ENCODE measurements at places on chromosomes 7 and 10. TPM values are rescaled to one million over a fixed set of nuclear protein-coding genes. Genes with fewer than 3 reads are reported as not detected.

- no peak for DNase-seq
- no peaks in the 10 kb centered on the region for H3K36me3 ChIP-seq
- no peak overlapping the region for H3K4me3 ChIP-seq
- no peaks in the 10 kb centered on the region for H3K4me1 ChIP-seq
Measured at GRCh38 chr10:11754620-11755019, 12.4 kb downstream of the ECHDC3 start.

DNA sequence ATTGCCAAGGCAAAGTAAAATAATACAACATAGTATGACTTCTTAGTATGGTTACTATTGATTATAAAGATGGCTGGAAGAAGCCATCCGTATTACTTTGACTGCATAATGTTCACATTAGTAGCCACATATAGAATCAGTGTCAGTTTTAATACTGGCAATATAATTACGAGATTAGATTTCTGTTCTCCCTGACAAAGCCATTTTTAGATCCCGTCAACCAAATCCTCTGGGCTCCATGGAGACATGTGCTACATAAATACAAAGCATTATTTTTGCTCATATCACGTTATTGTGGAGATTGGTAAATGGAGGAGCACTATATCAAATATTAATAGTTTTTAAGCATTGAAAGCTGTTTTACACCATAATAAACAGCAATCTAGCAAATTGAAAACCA is 124.0 kb downstream of the MAGI2 start:
- no peaks in the 10 kb centered on the region for H3K27me3 ChIP-seq
- H3K36me3 ChIP-seq: no peaks in the 10 kb centered on the region
- no peak overlapping the region for H3K4me3 ChIP-seq
- DNase-seq: no peak
- no peaks in the 10 kb centered on the region for H3K4me1 ChIP-seq

The ATG9B gene
- total RNA-seq: 0.98 TPM

The JAZF1 gene
- total RNA-seq: 8.8 TPM

GRCh38 chr7:157430721-157431120 is 93.9 kb downstream of the DNAJB6 start:
- no peak overlapping the region for H3K27ac ChIP-seq
- H3K27me3 ChIP-seq: no peaks in the 10 kb centered on the region
- H3K4me3 ChIP-seq: no peak overlapping the region
- no peaks in the 10 kb centered on the region for H3K4me1 ChIP-seq
- H3K36me3 ChIP-seq: no peaks in the 10 kb centered on the region

DNA sequence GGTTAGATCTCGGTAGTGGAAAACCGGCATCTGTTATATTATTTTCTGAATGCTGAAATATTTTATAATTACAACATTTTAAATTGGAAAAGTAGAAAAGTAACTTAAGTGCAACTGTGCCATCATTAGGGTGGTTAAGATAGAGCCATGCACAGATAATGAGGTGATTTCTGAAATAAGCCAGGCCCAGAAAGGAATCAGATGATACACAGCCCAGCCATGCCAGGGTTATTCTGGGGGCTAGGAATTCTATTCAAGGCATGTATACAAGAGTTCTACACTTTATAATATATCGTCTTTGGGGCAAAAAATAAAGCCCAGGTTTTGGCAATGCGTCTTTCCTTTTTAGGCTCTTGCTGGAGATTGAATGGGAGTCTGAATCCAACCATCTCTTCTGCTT is 128.7 kb downstream of the ITGB8 start:
- no peak overlapping the region for H3K27ac ChIP-seq
- H3K36me3 ChIP-seq: no peaks in the 10 kb centered on the region
- no peak for DNase-seq
- H3K4me1 ChIP-seq: no peaks in the 10 kb centered on the region

GRCh38 chr7:93622036-93623033 is 47.8 kb upstream of the CALCR start:
- no peak for DNase-seq
- no peak overlapping the region for H3K4me3 ChIP-seq
- no peaks in the 10 kb centered on the region for H3K36me3 ChIP-seq

- H3K36me3 ChIP-seq: no peaks in the 10 kb centered on the region
- DNase-seq: no peak
- H3K27me3 ChIP-seq: peaks cover 5% of the 10 kb centered on the region
- no peaks in the 10 kb centered on the region for H3K4me1 ChIP-seq
- no peak overlapping the region for H3K27ac ChIP-seq
Measured at GRCh38 chr10:104483582-104483981, 129.9 kb downstream of the CFAP58 start.

The RASSF4 gene
- 13.9 TPM for total RNA-seq

DNA sequence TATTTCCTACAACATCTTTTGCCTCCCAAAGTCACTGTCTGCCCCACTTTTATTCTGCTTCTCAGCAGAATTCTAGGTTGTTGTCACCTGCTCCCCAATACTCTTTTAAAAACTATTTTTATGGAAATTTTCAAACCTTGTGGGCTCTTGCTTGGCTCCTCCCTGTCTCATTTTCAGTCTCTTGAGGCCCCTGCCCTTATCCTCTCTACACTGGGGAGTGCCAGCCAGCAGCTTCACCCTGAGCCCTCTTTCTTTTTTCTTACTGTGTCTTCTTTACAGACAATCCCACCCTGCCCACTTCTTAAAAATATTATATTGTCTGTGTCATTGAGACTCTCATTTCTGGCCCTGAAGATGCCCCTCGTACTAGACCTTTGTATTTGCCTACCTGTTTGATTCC is 61.7 kb upstream of the TMEM248 start:
- no peaks in the 10 kb centered on the region for H3K27me3 ChIP-seq
- no peak overlapping the region for H3K27ac ChIP-seq
- DNase-seq: no peak
- H3K4me1 ChIP-seq: no peaks in the 10 kb centered on the region
- H3K4me3 ChIP-seq: no peak overlapping the region
- no peaks in the 10 kb centered on the region for H3K36me3 ChIP-seq

The VSTM4 gene
- total RNA-seq: 0.13 TPM

- no peaks in the 10 kb centered on the region for H3K36me3 ChIP-seq
- H3K27ac ChIP-seq: peak overlapping the region; percentile 48
- H3K4me3 ChIP-seq: no peak overlapping the region
- peaks cover 10% of the 10 kb centered on the region for H3K4me1 ChIP-seq
Measured at GRCh38 chr7:114081606-114082425, 163.0 kb upstream of the PPP1R3A start.

DNA sequence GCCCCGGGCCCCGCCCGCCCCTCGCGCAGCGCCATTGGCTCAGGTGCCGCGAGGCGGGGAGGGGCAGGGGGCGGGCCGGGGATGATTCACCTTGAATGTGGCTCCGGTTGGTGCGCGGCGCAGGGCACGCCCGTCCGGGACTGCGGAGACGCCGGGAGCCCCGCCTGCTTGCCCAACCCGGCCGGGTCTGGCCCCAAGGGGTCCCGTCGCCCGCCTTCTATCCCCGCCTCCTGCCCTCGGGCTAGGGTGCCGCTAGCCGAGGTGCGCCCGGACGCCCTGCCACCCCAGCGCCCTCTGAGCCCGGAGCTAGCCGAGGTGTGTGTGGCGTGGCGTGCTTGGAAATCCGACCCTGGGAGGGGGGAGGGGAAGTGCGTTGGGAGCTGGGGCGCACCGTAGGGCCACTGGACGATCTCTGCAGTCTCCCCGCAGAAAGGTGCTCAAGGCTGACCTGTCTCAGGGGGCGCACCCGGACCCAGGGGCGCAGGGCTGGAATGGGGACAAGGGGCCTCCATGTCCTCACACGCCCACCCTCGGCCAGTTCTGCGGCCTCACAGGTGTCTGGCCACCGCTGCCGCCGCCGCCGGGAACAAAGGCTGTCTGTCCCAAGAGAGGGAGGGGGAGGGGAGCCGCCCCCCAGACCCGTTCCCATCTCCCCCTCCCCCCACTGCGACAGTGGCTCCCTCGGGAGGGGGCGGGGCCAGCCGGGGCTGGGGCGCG is 168.9 kb downstream of the NRF1 start:
- peak overlapping the region; percentile 73 for H3K4me3 ChIP-seq
- no peaks in the 10 kb centered on the region for H3K27me3 ChIP-seq
- no peaks in the 10 kb centered on the region for H3K36me3 ChIP-seq
- peak; percentile 38 for DNase-seq

DNA sequence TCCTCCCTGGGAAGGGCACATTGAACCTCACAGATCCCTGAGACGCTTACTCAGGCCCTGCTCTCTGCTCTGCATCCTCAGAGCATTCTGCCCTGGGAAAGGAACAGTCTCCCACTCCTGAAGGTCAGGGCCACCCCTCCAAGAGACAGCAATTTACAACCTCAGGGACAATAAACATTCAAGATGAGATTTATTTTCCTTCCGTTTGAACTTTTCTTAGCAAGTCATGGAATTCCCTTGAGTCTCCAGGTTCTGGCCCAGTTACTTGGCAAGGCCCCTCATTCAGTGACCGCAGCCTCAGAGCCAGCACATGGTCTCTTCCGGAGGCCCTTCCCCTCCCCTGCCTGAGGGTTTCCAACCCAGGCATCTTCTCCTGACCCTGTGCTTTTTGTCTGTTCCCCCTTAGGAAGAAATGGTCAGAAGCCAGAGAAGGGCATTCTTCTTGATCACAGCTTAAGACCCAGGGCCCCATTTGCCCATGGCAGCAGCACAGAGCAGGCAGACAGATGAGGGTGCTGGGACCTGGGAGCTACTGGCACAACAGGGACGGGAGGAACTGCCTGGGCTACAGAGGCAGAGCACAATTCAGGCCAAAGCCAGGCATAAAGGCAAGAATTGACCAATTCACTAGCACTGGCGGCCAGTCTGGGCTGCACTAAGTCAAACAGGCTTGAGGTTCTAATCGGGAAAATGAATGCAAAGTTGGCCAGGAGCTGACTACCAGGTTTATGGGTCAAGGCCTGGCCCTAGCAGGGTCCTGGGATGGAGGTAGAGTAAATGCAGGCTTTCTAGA is 56.7 kb downstream of the VSTM4 start:
- no peak for DNase-seq
- no peaks in the 10 kb centered on the region for H3K36me3 ChIP-seq
- peaks cover 3% of the 10 kb centered on the region for H3K27me3 ChIP-seq
- H3K27ac ChIP-seq: no peak overlapping the region
- no peaks in the 10 kb centered on the region for H3K4me1 ChIP-seq

DNA sequence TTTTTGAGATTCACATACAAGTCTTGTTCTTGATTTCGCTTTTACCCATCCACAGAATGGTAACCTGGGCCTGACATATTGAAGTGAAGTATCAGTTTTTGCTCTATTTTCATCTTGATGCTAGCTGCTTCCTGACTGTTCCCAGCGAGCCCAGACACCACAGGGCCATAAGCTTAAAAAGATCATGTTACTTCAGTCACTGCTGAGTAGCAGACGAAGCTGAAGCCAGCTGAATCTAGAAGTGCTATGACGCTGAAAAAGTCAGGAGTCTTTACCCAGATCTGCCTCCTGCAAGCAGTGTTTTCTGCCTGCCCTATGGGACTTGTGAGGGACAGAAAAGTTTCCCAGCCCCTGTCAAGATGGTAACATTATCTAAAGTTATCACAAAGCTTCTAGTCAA is 2.7 kb upstream of the PRXL2A start:
- H3K4me1 ChIP-seq: peaks cover 10% of the 10 kb centered on the region
- no peaks in the 10 kb centered on the region for H3K36me3 ChIP-seq
- H3K27ac ChIP-seq: no peak overlapping the region
- H3K27me3 ChIP-seq: no peaks in the 10 kb centered on the region

GRCh38 chr7:156111-157007 is 36.0 kb upstream of the FAM20C start:
- DNase-seq: no peak
- H3K27me3 ChIP-seq: no peaks in the 10 kb centered on the region
- H3K4me3 ChIP-seq: no peak overlapping the region
- no peaks in the 10 kb centered on the region for H3K36me3 ChIP-seq

The GPR141 gene
- not detected for total RNA-seq

- no peaks in the 10 kb centered on the region for H3K4me1 ChIP-seq
- no peak for DNase-seq
- H3K27me3 ChIP-seq: peaks cover 22% of the 10 kb centered on the region
Measured at GRCh38 chr7:127625331-127625730, 7.4 kb upstream of the PAX4 start.

- DNase-seq: no peak
- H3K36me3 ChIP-seq: no peaks in the 10 kb centered on the region
- no peaks in the 10 kb centered on the region for H3K27me3 ChIP-seq
- H3K4me1 ChIP-seq: peaks cover 20% of the 10 kb centered on the region
Measured at GRCh38 chr7:55575098-55575497, 2.8 kb upstream of the VOPP1 start.

GRCh38 chr10:30002426-30003266 is 56.7 kb downstream of the JCAD start:
- H3K4me3 ChIP-seq: no peak overlapping the region
- H3K36me3 ChIP-seq: no peaks in the 10 kb centered on the region
- H3K27ac ChIP-seq: no peak overlapping the region
- no peaks in the 10 kb centered on the region for H3K27me3 ChIP-seq
- peaks cover 9% of the 10 kb centered on the region for H3K4me1 ChIP-seq

- H3K27ac ChIP-seq: no peak overlapping the region
- H3K36me3 ChIP-seq: no peaks in the 10 kb centered on the region
- no peak for DNase-seq
- no peaks in the 10 kb centered on the region for H3K4me1 ChIP-seq
- no peak overlapping the region for H3K4me3 ChIP-seq
Measured at GRCh38 chr7:37435156-37435855, 13.4 kb downstream of the ELMO1 start.

The THSD7A gene
- 38.6 TPM for total RNA-seq

- no peak for DNase-seq
- peaks cover 18% of the 10 kb centered on the region for H3K4me1 ChIP-seq
- peak overlapping the region; percentile 84 for H3K27ac ChIP-seq
Measured at GRCh38 chr7:157140511-157140905, 1.8 kb downstream of the UBE3C start.

- no peaks in the 10 kb centered on the region for H3K4me1 ChIP-seq
- H3K27ac ChIP-seq: no peak overlapping the region
- H3K36me3 ChIP-seq: no peaks in the 10 kb centered on the region
- no peak overlapping the region for H3K4me3 ChIP-seq
- no peak for DNase-seq
- no peaks in the 10 kb centered on the region for H3K27me3 ChIP-seq
Measured at GRCh38 chr10:131676800-131677421, 223.9 kb upstream of the PPP2R2D start.

The COL28A1 gene
- total RNA-seq: not detected

DNA sequence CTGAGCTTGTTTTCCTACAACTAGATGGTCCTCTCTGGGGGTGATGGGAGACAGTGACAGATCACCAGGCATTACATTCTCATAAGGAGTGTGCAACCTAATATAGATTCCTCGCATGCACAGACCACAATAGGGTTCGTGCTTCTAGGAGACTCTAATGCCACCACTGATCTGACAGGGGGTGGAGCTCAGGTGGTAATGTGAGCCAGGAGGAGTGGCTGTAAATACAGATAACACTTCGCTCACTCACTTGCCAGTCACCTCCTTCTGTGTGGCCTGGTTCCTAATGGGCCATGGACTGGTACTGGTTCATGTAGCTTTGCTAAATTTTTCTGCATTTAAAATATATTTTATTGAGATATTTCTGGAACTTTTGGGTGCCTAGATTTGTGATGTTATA is 202.3 kb upstream of the ZNF32 start:
- no peak for DNase-seq
- no peak overlapping the region for H3K27ac ChIP-seq
- H3K4me1 ChIP-seq: no peaks in the 10 kb centered on the region
- H3K4me3 ChIP-seq: no peak overlapping the region

DNA sequence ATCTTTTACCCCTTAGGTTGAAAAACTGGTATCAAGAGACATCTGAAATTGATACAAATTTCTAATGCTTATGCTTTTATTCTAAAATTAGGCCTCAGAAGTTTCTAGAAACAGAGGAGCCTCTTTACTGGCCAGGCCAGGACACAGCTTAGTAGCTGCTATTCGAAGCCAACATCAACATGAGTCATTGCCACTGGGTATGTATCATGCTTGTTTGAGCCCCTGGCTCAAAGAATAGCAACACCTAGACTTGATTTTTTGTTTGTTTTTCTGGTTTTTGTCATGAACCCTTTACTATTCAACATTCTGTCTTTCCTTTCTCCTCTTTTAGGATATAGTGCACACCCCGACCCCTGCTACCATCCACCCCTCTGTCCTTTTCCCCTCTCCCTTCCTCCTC is 90.9 kb upstream of the STK17A start:
- H3K27ac ChIP-seq: no peak overlapping the region
- H3K36me3 ChIP-seq: no peaks in the 10 kb centered on the region
- H3K27me3 ChIP-seq: peaks cover 16% of the 10 kb centered on the region
- DNase-seq: no peak

All from Panc1 (cell line).